Hepatic stellate cell (primary cell): ENCODE measurements at places on chromosomes 4 and X.
A peak's percentile ranks its signal among the peaks of the same experiment; 100 is the strongest.

- DNase-seq, result no peak
These were observed 66.5 kb downstream of the MAMLD1 start for GRCh38 chrX:150429594-150429993.

GRCh38 chr4:25500626-25501316, 123.7 kb downstream of the ANAPC4 start:
- DNase-seq, result no peak

- DNase-seq, result no peak
These were observed 322.8 kb upstream of the DIAPH2 start for GRCh38 chrX:96361844-96362243.

- DNase-seq, result no peak
These were observed 4.0 kb downstream of the FAM114A1 start for GRCh38 chr4:38871593-38871992.

- peak; percentile 24 for DNase-seq
These were observed 51.5 kb upstream of the TBC1D9 start for GRCh38 chr4:140807491-140808252.
